ENCODE measurements at places on chromosomes 13 and 19. TPM values are rescaled to one million over a fixed set of nuclear protein-coding genes. Genes with fewer than 3 reads are reported as not detected.
A peak's percentile ranks its signal among the peaks of the same experiment; 100 is the strongest.

DNA sequence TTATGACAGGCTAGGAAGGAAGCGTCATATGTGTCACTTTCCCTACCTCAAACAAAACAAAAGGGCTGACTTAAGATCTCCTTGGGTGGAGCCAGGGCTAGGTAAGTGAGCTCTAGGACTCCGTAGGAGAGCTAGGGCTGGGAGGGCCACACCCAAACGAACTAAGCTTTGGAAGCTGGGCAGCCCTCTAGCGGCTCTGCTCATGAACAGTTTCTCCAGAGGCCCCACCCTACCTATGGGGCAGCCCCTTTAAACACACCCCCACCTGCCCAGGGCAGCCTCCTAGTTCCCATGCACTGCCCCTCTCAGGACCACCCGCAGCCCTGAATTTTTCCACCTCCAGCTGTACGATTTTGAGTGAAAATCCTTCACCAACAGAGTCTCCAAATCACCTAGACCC, 3.5 kb downstream of the PEG3 start:
- DNase-seq = no peak

The KANK2 gene
- 42.3 TPM for total RNA-seq

- peak; percentile 92 for DNase-seq
Measured at GRCh38 chr19:4557971-4558941, 1.2 kb downstream of the SEMA6B start.

DNA sequence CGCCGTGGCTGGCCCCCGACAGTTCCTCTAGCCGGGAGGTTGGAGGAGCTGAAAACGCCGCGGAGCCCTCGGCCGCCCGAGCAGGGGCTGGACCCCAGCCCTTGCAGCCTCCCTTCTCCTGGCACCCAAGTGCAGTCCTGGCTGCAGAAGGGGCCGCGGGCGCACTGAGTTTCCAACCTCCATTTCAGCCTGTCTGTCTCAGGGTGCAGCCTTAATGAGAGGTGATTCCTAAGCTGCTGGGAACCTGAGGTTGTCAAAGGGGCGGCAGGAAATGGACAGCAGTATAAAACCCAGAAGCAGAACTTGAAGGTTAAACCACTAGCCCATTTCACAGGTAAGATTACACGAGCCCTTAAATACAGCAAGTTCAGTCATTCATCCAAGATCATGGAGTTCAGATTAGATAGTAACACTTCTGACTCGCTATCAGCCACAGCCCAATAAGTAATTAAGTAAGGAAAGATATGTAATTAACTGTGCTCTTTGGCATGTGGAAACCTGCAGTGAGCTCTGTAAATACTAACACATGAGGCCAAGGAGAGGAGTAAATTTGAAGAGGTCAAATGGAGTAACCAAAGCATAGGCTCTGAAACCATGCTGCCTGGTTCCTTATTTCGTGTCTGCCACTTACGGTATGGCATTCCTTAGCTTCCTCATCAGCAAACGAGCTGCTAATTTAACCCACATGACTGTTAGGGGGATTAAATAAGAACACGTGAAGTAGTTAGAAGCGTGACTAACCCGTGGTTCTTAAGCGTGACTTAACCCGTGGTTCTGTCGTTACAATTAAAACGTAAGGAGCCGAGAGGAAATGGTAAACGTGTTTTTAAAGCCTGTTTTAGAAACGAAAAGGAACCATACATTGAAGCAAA, 686 bp downstream of the SETDB2 start:
- DNase-seq = no peak

DNA sequence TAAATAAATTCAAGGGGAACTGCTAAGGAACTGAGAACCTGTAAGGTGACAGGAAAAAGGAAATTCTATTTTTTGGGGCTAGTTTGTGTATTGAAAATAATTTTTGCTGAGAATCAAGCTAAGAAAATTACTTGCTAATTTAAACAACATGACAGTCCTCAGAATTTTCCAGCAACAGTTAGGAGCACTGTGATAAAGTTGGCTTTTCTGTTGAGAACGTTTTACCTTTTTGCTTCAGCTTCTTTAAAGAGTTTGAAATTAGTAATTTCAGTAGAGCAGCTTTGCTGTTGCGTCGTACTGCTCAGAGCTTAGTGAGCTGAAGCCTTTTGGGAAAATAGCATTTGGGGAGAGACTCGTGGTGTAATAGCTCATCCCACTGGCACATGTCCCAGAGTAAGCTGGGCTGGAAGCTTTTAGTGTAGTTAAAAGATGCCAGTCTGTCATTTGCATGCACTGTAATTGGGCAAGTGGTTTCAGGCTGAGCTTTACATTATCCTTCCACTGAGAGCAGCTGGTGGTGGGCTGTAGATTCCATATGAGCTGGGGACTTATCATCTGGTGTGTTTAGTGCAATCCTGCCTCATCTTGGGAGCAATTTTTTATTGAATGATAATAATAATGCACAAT, 69.8 kb downstream of the LRCH1 start:
- DNase-seq = no peak

The GPR4 gene
- total RNA-seq = 0.19 TPM

The CYP4F2 gene
- not detected for total RNA-seq

- DNase-seq = no peak
Measured at GRCh38 chr19:29796173-29796573, 15.6 kb upstream of the CCNE1 start.

GRCh38 chr13:21905486-21905885, 234.6 kb downstream of the FGF9 start:
- no peak for DNase-seq

GRCh38 chr13:83740622-83741021, 141.7 kb downstream of the SLITRK1 start:
- DNase-seq = no peak

- DNase-seq = no peak
Measured at GRCh38 chr19:5691822-5692722, 2.0 kb downstream of the RPL36 start.

DNA sequence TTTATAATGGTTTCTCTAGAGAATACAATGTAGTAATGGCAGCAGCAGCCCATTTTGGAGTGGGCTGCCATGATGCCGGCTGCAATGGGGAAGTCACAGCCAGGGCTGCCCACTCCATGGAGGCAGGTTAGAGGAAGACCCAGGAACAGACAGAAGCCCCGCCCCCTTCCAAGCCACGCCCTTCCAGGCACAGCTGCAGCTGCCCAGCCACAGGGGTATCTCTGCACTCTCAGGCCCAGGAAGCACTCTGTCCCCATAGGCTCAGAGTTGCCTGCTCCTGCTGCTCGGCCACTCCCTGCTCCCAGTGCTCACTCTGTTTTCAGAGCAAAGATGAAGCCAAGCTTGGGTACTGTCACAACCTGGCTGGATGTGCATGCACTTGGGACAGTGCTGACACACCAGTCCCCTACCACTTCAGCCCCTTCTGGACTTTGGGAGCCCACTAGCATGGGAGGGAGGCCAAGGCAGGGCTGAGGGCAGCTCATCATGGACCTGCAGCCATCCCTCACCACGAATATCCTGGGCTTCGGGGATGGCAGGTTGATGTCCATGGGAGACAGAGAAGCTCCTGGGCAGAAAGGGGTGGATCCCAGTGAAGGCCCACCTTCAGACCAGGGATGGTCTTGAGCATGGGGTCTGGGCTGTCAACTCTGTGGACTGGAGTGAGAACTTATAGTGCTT, 1224.2 kb downstream of the SLITRK5 start:
- no peak for DNase-seq

DNA sequence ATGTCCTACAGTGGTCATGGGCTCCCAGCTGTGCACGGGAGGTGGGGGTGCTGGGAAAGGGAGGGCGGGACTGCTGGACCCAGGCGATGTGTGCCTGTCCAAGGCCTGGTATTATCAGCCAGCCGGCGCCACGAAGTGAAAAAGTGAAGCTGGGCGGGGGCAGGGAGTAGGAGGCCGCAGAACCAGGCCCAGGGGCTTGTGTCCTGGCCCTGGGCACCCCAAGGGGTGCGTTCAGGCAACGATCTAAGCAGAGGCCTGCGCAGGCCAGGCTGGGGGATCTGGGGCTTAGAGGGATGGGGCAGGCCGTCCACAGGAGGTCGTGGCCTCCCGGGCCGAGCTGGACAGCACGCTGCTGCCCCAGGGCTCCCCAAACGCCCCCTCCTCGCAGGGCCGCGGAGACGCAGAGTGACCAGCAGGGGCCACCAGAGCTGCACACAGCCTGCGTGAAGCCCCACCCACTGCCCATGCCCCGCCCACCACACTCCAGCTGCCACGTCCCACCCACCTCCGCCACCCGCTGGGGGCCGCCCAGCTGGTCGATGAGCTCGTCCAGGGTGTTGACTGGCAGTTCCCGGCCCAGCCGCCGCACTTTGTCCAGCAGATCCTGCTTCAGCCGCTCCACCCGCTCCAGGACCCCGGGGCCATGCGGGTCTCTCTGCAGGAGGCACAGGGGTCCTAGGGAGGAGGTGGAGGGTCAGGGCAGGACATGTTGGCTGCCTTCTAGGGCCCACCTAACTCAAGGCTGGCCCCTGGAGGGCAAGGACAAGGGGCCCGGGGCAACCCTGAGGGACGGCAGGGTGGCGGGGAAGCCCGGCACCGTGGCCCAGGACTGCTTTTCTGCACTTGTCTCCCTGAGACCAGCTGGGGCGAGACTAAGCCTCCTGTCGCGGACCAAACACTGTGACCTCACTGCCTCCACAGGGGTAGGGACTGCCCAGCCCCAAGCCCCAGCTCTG, 9.5 kb downstream of the GPX4 start:
- DNase-seq = peak; percentile 80

The PSG1 gene
- total RNA-seq = not detected

The CRB3 gene
- total RNA-seq = 24.6 TPM

DNA sequence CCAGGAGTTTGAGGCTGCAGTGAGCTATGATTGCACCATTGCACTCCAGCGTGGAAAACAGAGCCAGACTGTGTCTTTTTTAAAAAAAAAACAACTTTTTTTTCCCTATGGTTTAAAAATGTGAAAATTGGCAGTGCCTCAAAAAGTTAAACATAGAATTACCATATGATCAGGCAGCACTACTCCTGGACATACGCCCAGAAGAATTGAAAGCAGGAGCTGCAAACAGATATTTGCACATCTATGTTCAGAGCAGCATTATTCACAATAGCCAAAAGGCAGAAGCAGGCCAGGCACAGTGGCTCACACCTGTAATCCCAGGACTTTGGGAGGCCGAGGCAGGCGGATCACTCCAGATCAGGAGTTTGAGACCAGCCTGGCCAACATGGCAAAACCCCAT, 3.8 kb upstream of the RETN start:
- DNase-seq = no peak

DNA sequence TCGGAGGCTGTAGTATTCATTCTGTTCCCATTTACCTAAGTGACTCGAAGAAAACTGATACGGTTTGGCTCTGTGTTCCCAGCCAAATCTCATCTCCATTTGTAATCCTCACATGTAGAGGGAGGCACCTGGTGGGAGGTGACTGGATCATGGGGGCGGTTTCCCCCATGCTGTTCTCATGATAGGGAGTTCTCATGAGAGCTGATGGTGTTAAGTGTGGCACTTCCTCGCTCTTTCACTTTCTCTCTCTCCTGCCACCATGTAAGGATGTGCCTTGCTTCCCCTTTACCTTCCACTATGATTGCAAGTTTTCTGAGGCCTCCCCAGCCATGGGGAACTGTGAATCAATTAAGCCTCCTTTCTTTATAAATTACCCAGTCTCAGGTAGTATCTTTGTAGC, 23.5 kb downstream of the SLAIN1 start:
- DNase-seq = no peak

DNA sequence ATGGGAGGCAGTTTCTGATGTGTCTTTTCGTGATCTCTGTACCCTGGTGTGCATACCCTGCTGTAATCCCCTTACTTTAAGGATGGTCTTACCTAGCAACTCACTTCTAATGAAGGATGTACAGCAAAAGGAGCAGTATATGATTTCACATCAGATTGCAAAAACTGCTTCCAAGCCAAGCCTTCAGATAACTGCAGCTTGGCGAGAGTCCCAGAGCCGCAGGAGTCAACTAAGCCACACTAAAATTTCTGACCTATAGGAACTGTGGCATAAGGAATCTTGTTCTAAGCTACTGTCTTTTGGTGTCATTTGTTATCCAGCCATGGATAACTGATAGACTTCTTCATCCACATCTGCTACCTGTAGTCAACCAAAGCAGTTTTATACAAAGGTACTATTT, 496.7 kb downstream of the GPC6 start:
- no peak for DNase-seq

The GRK1 gene
- not detected for total RNA-seq

The CEACAM7 gene
- total RNA-seq = not detected

DNA sequence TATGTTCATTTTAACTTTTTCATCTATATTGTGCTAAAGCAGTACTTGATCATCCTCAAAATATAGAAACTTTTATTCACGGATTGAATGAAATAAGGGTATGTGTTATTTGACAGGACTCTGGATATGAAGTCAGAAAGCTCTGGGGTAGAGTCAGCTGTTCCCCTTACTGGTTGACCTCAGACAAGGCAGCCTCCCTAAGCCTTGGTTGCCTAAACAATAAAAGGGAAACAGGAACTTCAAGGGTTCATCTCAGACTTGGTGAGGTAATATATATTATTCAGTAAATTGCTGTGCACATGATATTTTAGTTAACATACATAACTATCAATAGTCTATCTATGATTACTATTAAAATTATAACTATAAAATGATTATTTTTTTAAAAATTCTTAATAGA, 13.6 kb downstream of the POLR1D start:
- DNase-seq = no peak

- DNase-seq = no peak
Measured at GRCh38 chr13:113010510-113010865, 41.5 kb downstream of the MCF2L start.

- peak; percentile 92 for DNase-seq
Measured at GRCh38 chr19:14347999-14348889, 33.0 kb upstream of the ADGRE5 start.

GRCh38 chr19:15293781-15294491, 38.4 kb downstream of the BRD4 start:
- DNase-seq = no peak

The DGKH gene
- total RNA-seq = 7.9 TPM

The ZNF554 gene
- 3.9 TPM for total RNA-seq

- no peak for DNase-seq
Measured at GRCh38 chr19:660793-661426, 2.1 kb downstream of the RNF126 start.

The RPL28 gene
- 2,232 TPM for total RNA-seq

DNA sequence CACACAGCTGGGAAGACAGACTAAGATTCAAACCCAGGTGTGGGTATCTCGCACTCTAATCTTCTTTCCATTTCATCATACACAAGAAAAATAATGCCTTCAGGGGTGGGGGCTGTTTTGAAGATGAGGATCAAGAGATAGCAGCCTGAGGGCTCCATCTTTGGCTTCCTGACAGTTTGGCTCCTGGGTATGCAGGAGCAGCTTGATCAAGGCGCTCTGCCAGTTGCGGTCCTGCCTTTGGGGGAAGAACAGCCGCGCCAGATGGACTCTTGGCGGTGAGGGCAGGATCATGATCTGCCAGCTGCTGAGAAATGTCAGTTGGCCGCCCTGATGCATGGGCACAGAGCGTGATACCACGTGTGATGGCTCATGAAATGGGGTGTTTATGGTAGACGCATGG, 119.1 kb downstream of the IER2 start:
- no peak for DNase-seq

The PRR19 gene
- 7.2 TPM for total RNA-seq

DNA sequence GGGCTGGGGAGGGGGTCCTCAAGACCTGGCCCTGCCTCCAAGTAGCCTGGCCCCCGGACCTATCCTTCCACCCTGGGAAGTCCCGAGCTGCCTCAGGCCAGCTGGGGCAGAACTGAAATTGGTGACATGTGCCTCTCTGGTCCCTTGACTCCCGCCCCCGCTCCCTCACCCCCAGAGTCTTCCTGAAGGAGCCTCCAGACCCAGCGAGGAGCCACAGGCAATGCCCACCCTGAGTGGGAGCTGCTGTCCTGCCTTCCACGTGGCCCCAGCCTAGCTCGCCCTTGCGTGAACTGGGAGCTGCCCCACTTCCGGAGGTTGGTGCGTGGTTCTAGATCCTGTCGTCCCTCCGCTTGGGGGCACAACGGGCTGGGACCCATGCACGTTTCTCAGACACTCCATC, 34.6 kb downstream of the CEBPA start:
- no peak for DNase-seq
